Left renal cortex interstitium (tissue), 4 donors: ENCODE measurements at places on chromosomes 6 and 20. TPM values are rescaled to one million over a fixed set of nuclear protein-coding genes. Genes with fewer than 3 reads are reported as not detected.

Gene EPPIN
- polyA plus RNA-seq, result 0.08 TPM

Gene TINAG
- polyA plus RNA-seq, result 30.3 TPM

Gene GPSM3
- 12.0 TPM for polyA plus RNA-seq

DNA sequence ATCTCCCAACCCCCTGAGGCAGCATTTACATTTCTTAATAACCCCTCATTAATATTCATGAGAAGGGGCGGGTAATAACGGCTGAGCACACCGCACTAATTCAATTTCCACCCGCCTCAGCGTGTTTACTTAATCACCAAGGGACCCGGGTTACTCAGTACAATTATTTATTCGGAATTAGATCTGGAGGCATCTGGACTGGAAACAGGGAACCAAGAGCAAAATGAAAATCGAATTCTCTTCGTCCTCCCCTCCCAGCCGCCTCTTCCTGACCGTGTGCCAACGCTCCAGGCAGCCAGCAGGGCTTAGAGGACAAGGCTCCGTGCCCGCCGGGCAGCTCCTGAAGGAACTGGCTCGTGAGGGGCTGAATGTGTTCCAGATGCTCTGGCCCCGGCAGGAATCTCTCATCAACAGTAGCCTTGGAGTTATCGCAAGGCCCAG, 23.5 kb upstream of the CTNNBL1 start:
- no peak for DNase-seq

Gene TRIM38
- polyA plus RNA-seq, result 9.4 TPM

Gene CCN5
- 0.19 TPM for polyA plus RNA-seq

GRCh38 chr20:57055345-57055744, 211.1 kb downstream of the BMP7 start:
- no peak for DNase-seq

GRCh38 chr6:71088166-71088565, 131.3 kb upstream of the B3GAT2 start:
- DNase-seq, result no peak

GRCh38 chr6:164455835-164456234, 853.6 kb downstream of the C6orf118 start:
- no peak for DNase-seq

GRCh38 chr6:106799031-106799894, 169.9 kb downstream of the QRSL1 start:
- DNase-seq, result no peak

GRCh38 chr20:31555203-31555775, 41.0 kb downstream of the HM13 start:
- no peak for DNase-seq

Gene HCK
- 1.9 TPM for polyA plus RNA-seq

Gene DTNBP1
- 23.1 TPM for polyA plus RNA-seq

DNA sequence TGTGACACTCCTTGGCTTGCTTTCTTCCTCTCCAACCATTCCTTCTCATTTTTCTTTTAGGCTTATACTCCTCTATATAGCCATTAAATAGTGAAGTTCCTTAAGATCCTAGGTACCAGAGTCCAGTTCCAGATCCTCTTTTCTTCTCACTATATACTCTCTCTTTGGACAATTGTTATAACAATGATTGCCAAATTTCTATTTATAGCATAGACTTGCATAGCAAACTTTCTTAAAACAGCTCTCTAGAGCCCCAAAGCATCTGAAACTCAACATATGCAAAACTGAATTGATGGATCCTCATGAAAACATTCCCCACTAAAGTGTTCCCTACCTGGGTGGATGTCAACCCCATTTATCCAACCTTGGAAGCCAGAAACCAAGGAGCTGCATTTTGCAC, 13.4 kb downstream of the PHIP start:
- DNase-seq, result no peak

DNA sequence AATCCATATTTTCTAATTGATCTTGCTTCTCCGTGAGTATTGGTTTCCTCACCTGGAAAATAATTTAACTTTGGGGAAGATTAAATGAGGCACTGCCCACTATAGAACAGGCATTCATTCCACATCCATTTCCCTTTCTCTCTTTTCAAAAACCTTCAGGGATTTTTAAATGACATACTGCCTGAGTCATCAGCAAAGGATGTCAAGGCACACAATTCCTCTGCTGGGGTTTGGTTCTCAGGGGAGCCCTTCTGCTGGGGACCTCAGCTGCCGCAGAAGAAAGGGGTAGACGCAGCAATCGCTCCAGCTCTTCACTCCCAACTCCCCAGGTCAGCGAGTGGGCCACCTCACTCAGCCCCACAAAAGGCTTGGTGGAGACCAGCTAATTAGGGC, 90.7 kb upstream of the BACH2 start:
- no peak for DNase-seq

DNA sequence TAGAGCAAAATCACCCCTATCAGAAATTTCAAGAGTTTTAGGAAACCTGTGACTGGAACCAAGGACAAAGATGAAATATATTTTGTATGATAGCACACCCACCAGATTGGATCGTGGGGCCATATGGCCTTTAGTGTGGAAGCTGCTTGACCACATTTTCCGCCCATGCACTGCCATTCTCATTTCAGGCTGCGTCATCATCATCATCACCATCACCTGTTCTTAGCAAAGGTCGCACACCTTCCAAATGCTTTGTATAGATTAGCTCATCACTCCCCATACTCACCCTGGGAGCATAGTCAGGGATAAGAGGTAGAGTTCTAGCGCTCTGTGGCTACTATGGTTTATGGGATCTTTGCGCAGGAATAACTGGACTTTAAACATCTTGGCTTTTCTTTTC, 185.7 kb downstream of the MTHFD1L start:
- DNase-seq, result no peak

DNA sequence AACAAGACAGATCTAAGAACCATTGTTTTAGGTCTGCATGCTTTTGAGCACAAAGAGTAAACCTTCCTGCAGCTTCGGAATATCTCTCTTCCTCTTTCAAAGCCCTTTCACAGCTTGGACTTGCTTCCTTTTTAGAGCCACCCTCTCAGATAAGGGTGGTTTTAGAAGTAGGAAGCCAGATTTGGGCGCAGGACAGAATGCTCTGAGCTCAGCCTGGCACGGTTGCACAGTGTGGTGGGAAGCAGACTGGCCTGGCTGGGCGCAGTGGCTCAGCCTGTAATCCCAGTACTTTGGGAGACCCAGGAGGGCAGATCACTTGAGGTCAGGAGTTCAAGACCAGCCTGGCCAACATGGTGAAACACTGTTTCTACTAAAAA, 35.6 kb upstream of the PNRC1 start:
- no peak for DNase-seq

GRCh38 chr6:119736296-119737021, 386.9 kb upstream of the MAN1A1 start:
- DNase-seq, result no peak

- DNase-seq, result no peak
Measured at GRCh38 chr6:2938004-2938631, 33.2 kb downstream of the SERPINB6 start.

Gene RIPOR3
- polyA plus RNA-seq, result 10.0 TPM

GRCh38 chr6:109008054-109008453, 86.6 kb downstream of the SESN1 start:
- no peak for DNase-seq
